ENCODE measurements at places on chromosomes 3 and 15.

GRCh38 chr3:99651531-99651930 lies 13.1 kb downstream of the COL8A1 start:
- no peak for DNase-seq

- DNase-seq = no peak
Observed at GRCh38 chr3:58880182-58880581, 169.6 kb downstream of the CFAP20DC start.

GRCh38 chr15:77738038-77738370 lies 105.3 kb upstream of the LINGO1 start:
- no peak for DNase-seq

GRCh38 chr3:13608969-13609725 lies 60.2 kb downstream of the FBLN2 start:
- no peak for DNase-seq

DNA sequence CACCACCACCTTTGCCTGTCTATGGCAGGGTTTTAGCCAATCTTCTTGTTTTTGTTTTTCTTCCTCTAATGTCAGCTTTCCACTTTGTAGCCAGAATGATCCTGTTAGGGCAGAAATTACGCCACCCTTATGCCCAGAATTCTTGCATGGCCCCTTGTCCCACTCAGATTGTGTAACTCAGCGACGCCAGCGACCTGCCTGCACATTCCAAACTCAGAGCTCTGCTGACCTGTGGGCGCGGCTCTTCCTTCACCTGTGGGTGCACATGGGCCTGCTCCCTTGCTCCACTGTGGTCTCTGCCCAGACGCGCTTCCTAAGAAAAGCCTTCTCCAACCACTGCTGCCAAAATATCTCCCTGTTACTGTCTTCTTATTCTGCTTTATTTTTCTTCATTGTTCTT lies 45.0 kb downstream of the MED12L start:
- DNase-seq = no peak

DNA sequence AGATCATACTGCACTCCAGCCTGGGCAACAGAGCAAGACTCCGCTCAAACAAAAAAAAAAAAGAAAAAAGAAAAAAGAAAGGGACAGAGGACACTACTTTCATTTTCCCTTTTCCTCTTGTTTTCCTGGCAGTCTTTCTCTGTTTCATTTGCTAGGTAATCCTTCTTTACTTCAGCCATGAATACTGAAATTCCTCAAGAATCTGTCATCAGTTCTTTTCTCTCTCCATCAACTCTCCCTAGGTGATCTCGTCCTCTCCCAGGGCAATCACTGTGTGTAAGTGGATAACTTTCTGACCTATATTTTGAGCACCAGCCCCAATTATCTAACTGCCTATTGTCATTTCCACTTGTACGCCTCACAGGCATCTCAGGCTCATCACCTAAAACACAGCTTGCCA lies 51.5 kb downstream of the TTC23 start:
- no peak for DNase-seq

DNA sequence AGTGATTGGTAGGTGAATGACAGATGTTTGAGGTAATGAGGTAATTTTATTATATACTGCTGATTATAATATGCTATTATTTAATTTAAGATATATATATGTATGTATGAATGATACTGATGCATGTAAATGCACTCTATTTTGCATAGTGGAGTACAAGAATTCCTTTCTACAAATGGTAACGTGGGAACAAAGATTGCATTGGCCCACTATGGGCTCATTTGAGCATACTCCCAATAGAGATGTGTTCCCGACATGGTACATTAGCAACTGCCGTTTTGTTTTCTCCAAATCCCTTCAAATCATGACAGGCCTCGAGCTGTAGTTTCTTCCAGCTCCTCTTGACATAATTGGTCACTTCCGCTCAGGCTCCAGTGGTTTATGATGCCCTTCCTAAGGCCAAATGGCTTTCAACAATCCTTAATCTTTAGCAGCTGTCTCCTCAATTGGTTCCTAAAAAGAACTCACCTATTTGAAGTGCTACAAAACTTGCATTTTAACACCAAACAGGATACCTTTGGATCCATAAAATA lies 266.1 kb downstream of the ADAMTSL3 start:
- no peak for DNase-seq

- DNase-seq = no peak
Observed at GRCh38 chr3:108342837-108343486, 46.6 kb downstream of the HHLA2 start.

DNA sequence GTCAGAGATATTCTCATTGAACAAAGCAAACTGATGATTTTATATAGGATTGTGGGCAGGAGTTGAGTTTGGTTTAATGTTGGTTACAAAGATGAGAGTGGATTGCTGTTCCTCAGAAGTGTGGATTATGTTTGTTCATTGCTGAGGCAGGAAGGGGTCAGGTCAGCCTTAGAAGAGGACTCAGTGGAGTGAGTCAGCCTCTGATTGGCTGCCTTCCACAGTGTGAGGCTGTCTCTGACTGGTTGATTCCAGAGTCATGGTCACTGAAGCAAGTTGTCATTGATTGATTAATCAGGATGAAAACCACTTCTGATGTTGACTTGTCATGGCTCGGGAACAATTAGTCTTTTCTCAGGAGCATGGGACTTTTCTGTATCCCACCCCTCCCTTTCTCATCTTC lies 36.2 kb downstream of the KBTBD12 start:
- DNase-seq = no peak

DNA sequence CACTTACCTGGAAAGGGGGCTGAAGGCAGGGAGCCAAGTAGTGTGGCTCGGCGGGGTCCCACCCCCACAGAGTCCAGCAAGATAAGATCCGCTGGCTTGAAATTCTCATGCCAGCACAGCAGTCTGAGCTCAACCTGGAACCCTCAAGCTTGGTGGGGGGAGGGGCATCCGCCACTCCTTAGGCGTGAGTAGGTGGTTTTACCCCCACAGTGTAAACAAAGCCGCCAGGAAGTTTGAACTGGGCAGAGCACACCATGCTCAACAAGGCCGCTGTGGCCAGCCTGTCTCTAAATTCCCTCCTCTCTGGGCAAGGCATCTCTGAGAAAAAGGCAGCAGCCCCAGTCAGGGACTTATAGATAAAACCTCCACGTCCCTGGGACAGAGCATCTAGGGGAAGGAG lies 156.3 kb downstream of the KBTBD8 start:
- DNase-seq = no peak
